ENCODE measurements at places on chromosomes 7 and 10.

DNA sequence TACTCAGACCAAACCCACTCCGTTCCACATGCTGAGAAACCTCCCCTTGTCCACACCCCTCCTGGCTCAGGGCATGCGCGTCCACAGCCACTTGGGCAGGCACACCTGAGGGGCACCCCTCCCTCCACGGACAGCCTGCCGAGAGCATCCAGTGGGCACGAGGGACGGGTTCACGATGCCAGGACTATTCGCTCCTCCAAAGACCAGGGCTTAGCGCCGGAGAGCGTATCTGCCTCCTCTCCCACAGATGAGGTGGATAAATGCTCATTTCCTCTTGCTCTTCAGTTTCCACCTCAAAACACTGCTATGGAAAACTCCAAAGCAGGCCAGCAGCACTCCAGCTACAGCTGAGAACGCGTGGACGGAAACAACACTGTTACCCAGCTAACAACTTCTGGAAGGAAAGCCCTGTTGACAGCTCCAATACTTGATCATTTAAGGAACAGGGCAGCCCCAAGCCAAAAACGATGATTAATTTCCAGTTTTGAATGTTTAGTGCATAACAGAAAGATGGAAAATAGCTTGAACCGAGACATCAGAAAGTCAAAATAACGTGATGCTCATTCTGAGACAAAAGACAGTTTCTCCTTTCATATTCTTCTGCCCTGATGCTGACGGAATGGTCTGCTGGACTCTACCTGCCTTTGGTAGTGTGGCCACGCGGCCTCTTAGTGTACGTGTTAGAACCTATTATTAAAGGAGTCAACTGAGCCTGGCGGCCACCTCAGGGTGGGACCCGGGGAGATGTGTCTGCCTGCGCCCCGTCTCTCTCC lies 204.7 kb downstream of the DNAJB6 start:
- DNase-seq = no peak

DNA sequence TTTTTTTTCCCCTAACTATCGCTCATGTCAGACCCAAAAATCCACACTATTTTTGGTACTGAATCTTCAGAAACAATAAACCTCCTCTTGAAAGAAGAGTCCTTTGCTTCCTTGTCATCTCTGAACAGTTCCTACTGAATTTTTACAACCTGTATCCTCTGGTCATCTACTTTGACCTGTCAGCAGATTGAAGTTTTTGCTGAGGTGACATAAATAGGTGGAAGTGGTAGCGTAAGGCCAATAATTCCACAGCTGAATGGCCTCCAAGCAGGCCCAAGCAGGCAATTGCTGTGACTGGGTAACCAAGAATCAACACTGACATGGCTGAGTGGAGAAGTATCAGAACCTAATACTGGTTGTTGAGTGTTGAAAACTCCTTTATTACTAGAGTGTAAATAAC lies 117.4 kb upstream of the MAGI2 start:
- no peak for DNase-seq

DNA sequence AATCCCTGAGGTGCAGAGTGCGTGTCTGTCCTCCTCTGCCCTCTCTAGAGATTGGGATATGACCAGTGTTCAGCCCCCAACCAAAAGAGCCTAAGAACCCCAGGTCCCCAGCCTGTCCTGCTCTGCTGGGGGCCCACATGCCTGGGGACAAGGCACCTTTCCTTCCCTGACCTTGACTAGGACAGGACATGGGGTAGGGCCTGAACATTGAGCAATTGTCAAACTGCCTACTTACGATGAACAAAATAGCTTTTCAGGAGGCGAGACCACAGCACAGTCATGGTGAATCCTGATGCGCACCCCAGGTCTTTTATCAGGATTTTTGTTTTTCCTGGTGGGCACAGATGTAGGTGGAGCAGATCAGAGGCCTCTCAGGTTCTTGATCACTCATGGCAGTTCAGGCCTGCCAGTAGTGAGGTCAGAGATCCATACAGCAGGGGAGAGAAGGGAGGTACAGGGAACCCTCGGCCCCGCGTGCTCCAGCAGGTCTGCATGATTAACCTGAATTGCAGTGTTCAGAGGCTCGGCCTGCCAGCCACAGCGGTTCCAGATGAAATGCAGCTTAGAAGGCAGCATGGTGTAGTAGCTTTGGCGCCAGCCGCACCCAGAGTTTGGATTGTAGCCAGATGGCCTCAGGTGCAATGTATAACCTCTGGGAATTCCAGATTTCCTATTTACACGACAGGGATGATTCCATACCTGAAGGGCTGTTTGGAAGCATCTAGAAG lies 191.3 kb downstream of the CUX1 start:
- no peak for DNase-seq

- DNase-seq = no peak
These were observed 7.7 kb downstream of the TMEM168 start for GRCh38 chr7:112782498-112782897.

DNA sequence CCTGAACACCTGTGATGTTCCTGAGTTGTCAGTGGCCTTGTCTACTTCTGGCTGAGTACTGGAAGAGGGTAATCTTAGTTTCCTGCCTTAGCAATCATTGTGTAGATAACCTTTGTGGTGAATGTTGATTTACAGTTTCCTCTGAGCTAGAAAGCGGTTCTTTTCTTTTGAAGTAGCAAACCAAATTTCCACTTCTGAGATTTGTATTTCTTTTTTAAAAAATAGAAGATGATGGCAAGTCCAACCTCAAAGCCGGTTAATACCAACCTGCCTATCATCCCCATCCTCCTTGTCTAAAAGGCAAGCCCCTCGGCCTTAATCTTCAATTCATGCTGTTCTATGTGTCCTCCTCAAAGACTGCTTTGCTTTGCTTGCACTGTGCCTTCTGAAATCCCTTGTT lies 12.5 kb upstream of the PALS2 start:
- no peak for DNase-seq

- DNase-seq = no peak
These were observed 106.8 kb downstream of the PPP1R3C start for GRCh38 chr10:91525896-91526712.

GRCh38 chr7:93430917-93431588 lies 143.5 kb downstream of the CALCR start:
- DNase-seq = no peak

DNA sequence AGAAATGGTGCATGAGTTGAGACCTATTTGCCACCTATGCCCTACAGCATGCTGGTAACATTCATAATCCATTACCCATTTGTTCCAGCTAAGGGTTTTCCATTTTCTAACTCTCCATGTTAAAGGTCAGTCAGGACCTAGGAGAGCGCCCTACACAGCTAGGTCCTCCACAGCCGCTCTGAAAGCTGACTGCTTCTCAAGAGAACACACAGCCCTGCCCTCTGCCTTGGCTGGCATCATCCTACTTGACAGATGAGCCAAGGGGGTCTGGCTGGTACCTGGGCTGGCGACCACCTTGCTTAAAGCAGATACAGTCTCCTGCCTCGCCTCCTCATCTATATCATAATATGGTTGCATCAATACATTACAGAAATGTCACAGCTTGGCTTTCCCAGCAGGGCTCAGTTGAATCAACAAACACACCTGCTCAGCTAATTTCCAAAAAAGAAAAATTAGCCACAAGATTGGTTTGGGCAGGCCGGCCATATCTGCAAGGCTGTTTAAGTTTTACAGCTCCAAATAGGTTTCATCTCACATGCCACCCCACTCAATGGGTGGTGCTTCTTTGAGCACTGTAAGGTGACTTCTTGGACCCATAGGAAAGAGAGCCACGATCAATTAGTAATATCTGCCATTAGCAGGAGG lies 17.3 kb downstream of the TLL2 start:
- peak; percentile 40 for DNase-seq
